GM04504 (cell line): ENCODE measurements at places on chromosomes 3 and 15.

- no peak for DNase-seq
Measured at GRCh38 chr3:182597621-182598041, 195.7 kb upstream of the ATP11B start.

- DNase-seq, result no peak
Measured at GRCh38 chr15:89835176-89835564, 20.5 kb upstream of the ANPEP start.

DNA sequence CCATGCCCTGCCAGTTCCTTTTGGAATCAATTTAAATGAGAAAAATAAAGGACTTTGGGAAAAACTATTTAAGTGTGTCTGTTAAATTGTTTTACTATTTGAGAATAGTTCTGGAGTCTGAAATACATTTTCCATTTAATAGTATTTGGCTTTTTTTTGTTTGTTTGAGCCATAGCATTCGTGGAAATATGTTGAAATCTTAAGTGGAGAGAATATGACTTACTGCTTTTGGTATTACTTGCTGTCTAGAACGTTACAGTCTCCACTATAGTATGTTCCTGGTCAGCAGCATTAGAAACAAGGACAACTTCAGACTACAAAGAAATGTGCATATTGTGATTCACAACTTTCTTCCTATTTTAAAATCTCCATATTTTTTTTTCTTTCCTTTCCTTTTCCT lies 179.4 kb downstream of the GHSR start:
- DNase-seq, result no peak

GRCh38 chr15:36950371-36950770 lies 150.0 kb downstream of the MEIS2 start:
- no peak for DNase-seq

DNA sequence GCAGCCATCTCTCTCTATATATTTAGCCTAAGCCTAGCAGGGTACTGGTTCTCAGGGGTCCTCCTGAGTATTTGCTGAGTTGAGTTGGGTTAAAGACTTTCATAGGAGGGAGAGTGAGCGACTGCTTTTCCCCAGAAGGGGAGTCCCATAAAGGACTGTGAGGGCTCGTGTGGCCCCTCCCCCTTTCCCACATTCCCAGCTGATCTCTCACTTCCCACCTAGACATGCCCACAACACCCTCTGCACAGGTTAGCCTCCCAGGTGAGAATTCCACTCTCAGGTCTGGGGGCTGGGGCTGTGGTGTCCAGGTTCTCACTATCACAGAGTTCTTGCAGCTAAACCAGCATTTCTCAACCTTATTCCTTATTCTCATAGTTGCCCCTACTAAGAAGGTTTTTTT lies 15.8 kb downstream of the EPHB1 start:
- no peak for DNase-seq
